Stimulated activated CD4-positive, alpha-beta T cell treated with anti-CD3 and anti-CD28 coated beads, Interleukin-2, amount 100 ng/mL, for 48 hours (primary cell): ENCODE measurements at places on chromosomes 7 and 10.

- DNase-seq = peak; percentile 35
Measured at GRCh38 chr7:138449580-138449979, 10.5 kb upstream of the TRIM24 start.

DNA sequence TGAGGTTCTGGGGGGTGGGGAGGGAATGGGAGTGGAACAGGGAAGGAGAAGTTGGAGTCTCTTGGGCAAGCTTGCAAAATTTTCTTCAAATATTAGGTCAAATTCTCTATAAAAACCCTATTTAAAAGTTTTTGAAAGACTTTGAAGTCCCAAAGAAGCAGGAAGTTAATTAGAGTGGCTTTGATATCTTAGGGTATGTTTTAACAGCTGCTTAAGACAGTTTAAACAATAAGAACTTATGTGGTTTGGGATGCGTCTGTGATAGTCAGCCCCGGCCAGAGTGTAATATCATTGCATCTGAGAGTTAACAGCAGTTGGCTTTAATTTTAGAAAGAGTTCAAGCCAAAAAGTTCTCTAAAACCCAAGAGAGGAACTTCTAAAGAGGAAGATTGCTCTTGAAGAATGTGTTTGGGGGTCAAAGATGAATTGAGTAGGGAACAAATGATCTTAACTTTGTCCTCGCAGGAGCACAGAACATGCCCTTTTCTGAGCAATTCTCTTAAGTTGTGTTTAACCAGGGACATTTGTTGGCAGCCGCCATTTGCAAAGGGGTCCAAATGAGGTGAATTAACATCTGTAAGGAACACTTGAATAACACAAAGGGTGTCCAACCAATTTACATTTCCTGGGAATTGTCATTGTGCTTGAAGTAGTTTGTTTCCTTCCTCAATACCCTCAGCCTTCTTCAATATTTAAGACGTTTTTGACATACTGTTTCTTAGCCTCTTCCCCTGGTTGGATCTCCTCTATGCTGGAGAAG, 182.4 kb downstream of the PTEN start:
- no peak for DNase-seq

- no peak for DNase-seq
Measured at GRCh38 chr10:86306628-86307278, 59.8 kb downstream of the GRID1 start.

- DNase-seq = no peak
Measured at GRCh38 chr7:30787486-30787885, 16.3 kb downstream of the MINDY4 start.

DNA sequence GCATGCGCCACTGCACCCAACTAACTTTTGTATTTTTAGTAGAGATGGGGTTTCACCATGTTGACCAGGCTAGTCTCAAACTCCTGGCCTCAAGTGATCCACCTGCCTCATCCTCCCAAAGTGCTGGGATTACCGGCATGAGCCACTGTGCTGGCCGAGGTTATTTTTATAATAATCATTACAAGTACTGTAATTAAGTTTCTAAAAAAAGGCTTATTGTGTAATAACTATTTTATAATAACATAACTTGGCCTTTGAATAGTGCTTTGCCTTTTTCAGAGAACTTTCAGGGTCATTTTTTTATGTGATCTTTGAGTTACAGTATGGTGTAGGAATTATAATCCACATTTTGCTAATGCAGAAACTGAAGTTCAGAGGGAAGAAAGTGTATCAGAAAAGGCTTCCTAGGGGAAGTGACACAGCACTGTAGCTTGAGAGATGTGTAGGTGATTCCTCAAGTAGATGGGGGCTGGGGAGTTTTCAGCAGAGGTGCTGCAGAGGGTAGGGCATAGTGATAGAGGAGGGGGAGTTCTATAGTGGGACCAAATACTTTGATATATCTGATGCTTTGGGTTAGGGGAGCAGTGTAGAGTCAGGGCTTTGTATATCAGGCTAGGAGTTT, 9.2 kb upstream of the SYPL1 start:
- DNase-seq = no peak

DNA sequence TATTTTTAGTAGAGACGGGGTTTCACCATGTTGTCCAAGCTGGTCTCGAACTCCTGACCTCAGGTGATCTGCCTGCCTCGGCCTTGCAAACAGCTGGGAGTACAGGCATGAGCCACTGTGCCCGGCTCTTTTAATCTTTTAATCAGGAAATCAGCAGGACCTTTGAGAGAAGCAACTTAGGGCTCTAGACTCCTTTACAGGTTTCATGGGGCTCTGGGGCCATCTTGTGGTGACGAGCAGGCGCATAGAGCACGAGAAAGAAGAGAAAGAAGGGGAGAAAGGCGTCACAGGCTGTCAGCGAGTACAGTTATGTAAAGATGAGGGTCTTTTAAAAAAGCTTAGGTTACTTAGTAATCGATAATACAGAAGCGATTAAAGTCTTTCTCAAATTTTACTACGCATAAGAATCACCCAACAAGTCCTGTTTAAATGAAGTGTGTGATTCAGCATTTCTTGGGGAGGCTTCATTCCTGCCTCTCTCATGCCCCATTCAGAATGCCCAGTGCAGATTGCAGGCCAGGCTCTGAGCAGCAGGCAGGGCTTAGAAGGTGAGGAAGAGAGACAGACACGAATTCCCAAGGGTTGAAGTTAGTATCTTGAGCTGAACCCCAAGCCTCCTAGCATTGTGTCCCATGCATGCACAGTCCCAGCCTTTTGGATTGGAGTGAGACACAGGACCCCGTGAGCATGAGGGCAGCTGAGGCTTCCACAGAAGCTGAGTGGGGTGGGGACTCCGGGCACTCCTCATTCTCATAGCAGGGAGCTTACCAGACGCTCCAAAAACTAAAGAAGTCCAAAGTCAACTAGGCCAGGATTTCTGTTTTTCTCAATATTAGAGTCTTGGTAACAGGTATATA, 23.6 kb upstream of the PFKP start:
- peak; percentile 34 for DNase-seq

DNA sequence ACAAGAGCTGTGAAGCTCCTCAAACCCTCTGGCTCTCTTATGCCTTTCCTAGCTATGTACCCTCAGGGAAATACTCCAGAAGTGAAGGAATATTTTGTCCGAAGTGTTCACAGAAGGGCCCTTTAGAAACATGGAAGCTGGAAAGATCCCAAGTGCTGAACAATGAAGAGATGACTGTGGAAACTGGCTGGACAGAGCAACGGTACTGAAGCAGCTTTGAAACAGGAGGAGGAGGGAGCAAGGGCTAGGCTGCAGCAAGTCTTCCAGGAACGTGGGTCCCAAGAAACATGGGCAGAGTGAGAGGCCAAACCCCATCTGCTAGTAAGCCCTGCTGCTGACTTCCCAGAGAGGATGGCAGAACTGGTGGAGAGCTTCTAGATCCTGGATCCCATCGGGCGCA, 3.0 kb upstream of the PSAP start:
- no peak for DNase-seq

DNA sequence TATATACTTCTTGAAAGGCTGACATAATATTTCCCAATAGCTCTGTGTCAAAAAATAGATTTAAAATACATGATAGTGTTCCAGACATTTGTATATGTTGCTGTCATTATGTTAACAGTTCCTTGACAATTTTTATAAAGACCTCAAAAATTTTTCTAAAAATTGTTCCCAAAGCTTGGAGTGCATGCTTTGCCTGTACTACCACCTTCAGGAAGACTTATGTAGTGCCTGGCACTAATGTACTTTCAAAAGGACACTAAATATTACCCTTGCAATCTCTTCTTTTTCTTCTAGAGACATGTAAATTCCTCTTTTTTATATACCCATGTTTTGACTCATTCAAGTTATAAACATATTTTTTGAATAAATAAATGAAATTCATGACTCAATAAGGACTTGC, 48.0 kb upstream of the SP8 start:
- no peak for DNase-seq

GRCh38 chr10:21300551-21300950, 224.9 kb downstream of the SKIDA1 start:
- no peak for DNase-seq

GRCh38 chr10:77197544-77197943, 440.1 kb downstream of the KCNMA1 start:
- no peak for DNase-seq

- DNase-seq = no peak
Measured at GRCh38 chr7:89264126-89264525, 468.6 kb upstream of the TEX47 start.
